ENCODE measurements at places on chromosomes 2 and 18.

GRCh38 chr2:18724371-18725145 is 135.2 kb upstream of the NT5C1B start:
- H3K4me1 ChIP-seq: no peaks in the 10 kb centered on the region
- H3K4me3 ChIP-seq: no peak overlapping the region
- H3K36me3 ChIP-seq: no peaks in the 10 kb centered on the region
- no peak overlapping the region for H3K27ac ChIP-seq
- no peak for DNase-seq

DNA sequence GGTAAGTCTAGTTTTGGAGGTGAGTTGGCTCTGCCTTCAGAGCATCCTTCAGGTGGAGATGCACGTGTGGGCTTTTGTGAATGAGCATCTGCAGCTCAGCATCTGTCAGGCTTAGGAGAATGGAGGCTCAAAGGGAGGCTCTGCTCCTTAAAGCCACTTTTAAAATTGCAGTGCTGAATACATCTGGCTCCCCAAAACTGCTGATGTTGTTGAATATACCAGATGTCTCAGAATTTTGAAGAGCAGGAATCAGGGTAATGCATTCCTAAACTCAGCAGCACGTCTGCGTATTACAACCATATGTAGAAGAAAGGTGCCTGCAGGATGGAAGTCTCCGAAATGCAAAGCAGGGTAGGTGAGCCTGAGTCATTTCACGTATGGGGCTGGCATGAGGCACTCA is 106.5 kb upstream of the EFEMP1 start:
- no peak overlapping the region for H3K4me3 ChIP-seq
- H3K4me1 ChIP-seq: no peaks in the 10 kb centered on the region
- no peaks in the 10 kb centered on the region for H3K27me3 ChIP-seq
- H3K27ac ChIP-seq: no peak overlapping the region
- DNase-seq: no peak

GRCh38 chr18:48387300-48387699 is 21.9 kb downstream of the ZBTB7C start:
- no peak for DNase-seq
- peaks cover 21% of the 10 kb centered on the region for H3K27me3 ChIP-seq
- no peaks in the 10 kb centered on the region for H3K36me3 ChIP-seq
- no peaks in the 10 kb centered on the region for H3K4me1 ChIP-seq

GRCh38 chr18:11688972-11689668 is at the start of gene GNAL:
GNAL (plus strand) TSS chr18:11689264; CDS start chr18:11689564, 300 bp downstream.
- H3K4me1 ChIP-seq: peaks cover 8% of the 10 kb centered on the region
- peaks cover 38% of the 10 kb centered on the region for H3K27me3 ChIP-seq
- H3K36me3 ChIP-seq: no peaks in the 10 kb centered on the region
- peak; percentile 49 for DNase-seq

- H3K27me3 ChIP-seq: peaks cover 10% of the 10 kb centered on the region
- no peak overlapping the region for H3K27ac ChIP-seq
- H3K4me3 ChIP-seq: no peak overlapping the region
Observed at GRCh38 chr2:119736021-119736420, 23.7 kb upstream of the PTPN4 start.

GRCh38 chr18:62730941-62731340 is 15.6 kb downstream of the PHLPP1 start:
- no peaks in the 10 kb centered on the region for H3K4me1 ChIP-seq
- no peak for DNase-seq
- no peak overlapping the region for H3K4me3 ChIP-seq
- peaks cover 2% of the 10 kb centered on the region for H3K27me3 ChIP-seq

- peaks cover 2% of the 10 kb centered on the region for H3K36me3 ChIP-seq
- DNase-seq: peak; percentile 22
- H3K27ac ChIP-seq: peak overlapping the region; percentile 13
- peaks cover 24% of the 10 kb centered on the region for H3K4me1 ChIP-seq
- peaks cover 17% of the 10 kb centered on the region for H3K27me3 ChIP-seq
- peak overlapping the region; percentile 72 for H3K4me3 ChIP-seq
Observed at GRCh38 chr2:102103992-102104871, 38.3 kb upstream of the IL1R1 start.

GRCh38 chr2:16943279-16943958 is 277.8 kb upstream of the CYRIA start:
- no peaks in the 10 kb centered on the region for H3K4me1 ChIP-seq
- H3K27me3 ChIP-seq: no peaks in the 10 kb centered on the region
- H3K4me3 ChIP-seq: no peak overlapping the region
- H3K36me3 ChIP-seq: no peaks in the 10 kb centered on the region

GRCh38 chr18:57771193-57771592 is 31.9 kb downstream of the ATP8B1 start:
- H3K27ac ChIP-seq: no peak overlapping the region
- no peaks in the 10 kb centered on the region for H3K4me1 ChIP-seq
- no peak for DNase-seq
- H3K27me3 ChIP-seq: peaks cover 3% of the 10 kb centered on the region
- no peaks in the 10 kb centered on the region for H3K36me3 ChIP-seq
- H3K4me3 ChIP-seq: no peak overlapping the region

- H3K27ac ChIP-seq: no peak overlapping the region
- H3K36me3 ChIP-seq: no peaks in the 10 kb centered on the region
- no peaks in the 10 kb centered on the region for H3K4me1 ChIP-seq
- no peak overlapping the region for H3K4me3 ChIP-seq
Observed at GRCh38 chr18:36200354-36200771, 13.1 kb downstream of the MOCOS start.

- H3K27ac ChIP-seq: no peak overlapping the region
- no peaks in the 10 kb centered on the region for H3K36me3 ChIP-seq
- DNase-seq: no peak
- H3K4me1 ChIP-seq: no peaks in the 10 kb centered on the region
- peak overlapping the region; percentile 45 for H3K4me3 ChIP-seq
Observed at GRCh38 chr2:229713371-229714079, 830 bp downstream of the DNER start.

GRCh38 chr2:138726681-138727080 is 53.5 kb downstream of the NXPH2 start:
- no peaks in the 10 kb centered on the region for H3K36me3 ChIP-seq
- H3K27ac ChIP-seq: no peak overlapping the region
- no peak overlapping the region for H3K4me3 ChIP-seq

GRCh38 chr2:74921236-74921736 is 37.2 kb upstream of the POLE4 start:
- H3K36me3 ChIP-seq: no peaks in the 10 kb centered on the region
- no peak for DNase-seq
- peaks cover 20% of the 10 kb centered on the region for H3K27me3 ChIP-seq

DNA sequence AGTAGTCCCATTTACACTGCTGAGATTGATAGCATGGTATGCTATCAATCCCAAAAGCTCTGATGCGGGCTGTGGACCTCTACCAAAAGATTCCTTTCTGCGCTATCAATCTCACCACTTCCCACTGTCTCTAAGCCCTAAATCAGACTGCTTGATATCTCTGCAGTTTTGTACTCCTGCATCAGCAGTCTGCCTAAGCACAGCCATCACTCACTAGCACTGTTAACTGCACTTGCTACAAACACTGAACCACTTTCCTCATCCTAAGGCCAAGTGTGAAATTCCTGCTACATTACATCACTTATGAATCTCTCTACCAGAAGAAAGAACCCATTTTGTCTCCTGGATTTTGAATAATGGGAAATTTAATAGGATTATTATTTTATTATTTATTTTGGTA is 237.0 kb downstream of the HNMT start:
- no peak overlapping the region for H3K27ac ChIP-seq
- DNase-seq: no peak
- no peaks in the 10 kb centered on the region for H3K27me3 ChIP-seq

DNA sequence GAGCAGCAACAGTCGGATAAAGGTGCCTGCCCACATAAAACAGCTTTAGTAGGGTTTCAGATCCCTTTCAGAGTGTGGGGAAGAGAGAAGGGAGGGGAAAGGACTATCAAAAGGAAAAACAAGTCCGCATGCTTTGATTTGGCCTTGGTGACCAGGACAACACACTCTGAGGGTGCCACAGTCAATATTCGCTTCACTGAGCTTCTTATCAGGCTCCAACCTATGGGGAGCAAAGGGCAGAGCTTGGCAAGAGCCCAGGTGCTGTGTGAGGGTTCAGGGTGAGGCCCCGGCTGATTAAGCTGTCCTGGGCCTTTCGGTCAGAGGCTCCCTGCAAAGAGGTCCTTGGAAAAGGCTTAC is 237.4 kb upstream of the SMAD2 start:
- H3K4me1 ChIP-seq: peaks cover 15% of the 10 kb centered on the region
- H3K27me3 ChIP-seq: peaks cover 8% of the 10 kb centered on the region
- H3K36me3 ChIP-seq: no peaks in the 10 kb centered on the region

DNA sequence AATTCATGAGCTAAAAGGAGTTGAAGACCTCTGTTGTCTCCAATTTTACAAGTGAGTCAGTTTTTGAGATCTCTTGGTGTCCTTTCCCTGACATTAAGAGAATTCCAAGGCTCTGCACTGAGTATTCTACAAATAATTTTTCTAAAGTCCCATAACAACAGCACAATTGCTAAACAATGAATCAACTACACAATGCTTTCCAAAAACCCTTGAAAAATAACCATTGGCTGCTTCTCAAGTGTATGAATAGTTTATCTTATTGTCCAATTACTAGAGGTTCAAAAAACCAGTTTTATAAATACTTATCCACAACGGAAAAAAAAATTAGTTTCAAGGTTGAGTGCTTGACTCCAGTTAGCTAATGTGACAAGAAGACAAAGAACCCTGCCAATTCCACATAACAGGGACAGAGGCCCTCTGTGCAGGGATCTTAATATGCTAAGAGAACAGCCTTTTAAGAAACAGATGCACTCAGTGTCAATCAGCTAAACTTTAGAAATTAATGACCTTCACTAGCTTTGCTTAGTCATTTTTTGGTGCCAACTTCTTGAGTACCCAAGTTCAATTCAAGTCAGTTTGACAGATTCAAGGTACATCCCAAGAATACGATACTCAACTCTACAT is 266.6 kb upstream of the CYP26B1 start:
- H3K27ac ChIP-seq: no peak overlapping the region
- no peaks in the 10 kb centered on the region for H3K36me3 ChIP-seq
- H3K27me3 ChIP-seq: no peaks in the 10 kb centered on the region
- DNase-seq: no peak
- H3K4me1 ChIP-seq: no peaks in the 10 kb centered on the region

All from activated T-helper 1 cell treated with anti-CD3 and anti-CD28 coated beads, Interleukin-12 subunit alpha, Interleukin-12 subunit beta, Interleukin-2, Interleukin-4 antibody, amounts not matched to agents 30 ng/mL and 10 ng/mL and 1 ng/mL, durations not matched to agents 14 hours and 24 hours and 36 hours (primary cell).